ENCODE measurements at places on chromosomes 13 and 19.

DNA sequence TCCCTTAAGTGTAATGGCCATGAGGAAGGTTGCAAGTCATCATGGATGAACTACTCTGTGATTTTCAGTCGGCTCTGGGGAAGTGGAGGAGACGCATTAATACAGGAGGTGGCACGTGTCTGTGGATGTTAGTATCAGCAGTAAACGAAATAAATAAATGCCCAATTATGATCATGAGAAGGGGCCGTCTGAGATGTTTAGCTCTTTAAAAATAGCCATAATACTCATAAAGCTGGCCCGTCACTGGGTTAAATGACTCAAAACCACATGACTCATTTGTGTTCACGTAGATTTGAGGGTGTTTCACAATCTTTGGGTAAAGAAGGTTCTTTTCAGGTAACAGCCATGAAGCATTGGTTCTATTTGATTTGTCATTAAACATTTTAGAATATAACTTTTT is 620.6 kb downstream of the GPC6 start:
- DNase-seq, result no peak

DNA sequence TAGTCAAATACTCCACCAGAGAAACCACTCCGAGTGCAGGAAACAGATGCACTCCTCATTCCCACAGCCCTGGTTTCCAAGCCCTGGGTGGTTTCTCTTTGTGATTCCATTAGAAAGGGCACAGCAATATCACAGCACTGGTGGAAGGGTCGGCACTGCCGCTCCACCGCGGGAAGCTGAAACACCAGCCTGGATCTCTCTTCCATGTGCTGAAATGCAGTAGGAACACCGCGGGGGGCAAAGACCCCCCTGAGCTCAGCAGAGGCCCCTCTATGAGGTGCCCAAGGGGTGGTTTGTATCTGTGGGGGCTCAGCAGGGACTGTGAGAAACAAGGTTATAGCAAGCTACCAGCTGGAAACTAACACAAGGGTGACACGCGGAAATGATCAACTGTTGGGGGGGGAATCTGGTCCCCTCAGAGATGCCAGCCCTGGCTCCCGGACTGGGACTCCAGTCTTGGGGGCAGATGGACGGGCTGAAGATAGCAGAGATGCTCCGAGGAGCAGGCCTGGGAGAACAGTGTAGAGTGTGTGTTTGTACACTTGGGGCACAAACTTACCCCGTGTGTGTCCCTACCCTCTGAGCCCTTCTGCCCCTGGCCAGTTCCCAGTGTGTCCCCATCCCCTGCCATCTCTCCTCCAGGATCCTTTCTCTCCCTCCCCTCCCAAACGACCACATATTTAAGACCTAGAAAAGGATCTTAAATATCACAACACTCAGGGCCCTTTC is 1.8 kb downstream of the ZFR2 start:
- DNase-seq, result no peak

GRCh38 chr19:896999-897398 is 3.7 kb downstream of the RNU6-9 start:
- DNase-seq, result no peak

- no peak for DNase-seq
These were observed 2.6 kb downstream of the PPP5C start for GRCh38 chr19:46349311-46349993.

- no peak for DNase-seq
These were observed 14.8 kb downstream of the CEBPG start for GRCh38 chr19:33388231-33388724.

- no peak for DNase-seq
These were observed 24.7 kb downstream of the RASA3 start for GRCh38 chr13:114107686-114108081.

DNA sequence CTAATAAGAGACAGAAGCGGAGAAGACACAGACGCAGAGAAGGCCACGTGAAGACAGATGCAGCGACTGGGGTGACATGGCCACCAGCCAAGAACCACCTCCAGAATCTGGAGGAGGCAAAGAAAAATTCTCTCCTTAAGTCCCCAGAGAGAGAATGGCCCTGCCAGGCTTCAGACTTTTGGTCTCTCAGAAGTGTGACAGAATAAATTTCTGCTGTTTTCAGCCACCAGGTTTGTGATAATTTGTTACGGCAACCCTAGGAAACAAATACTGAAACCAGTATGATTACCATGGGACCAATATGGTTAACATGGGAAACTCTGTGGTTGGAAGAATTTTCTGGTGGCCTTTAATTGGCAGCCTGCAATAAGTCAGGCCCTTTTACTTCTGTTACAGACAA is 63.9 kb upstream of the DOCK9 start:
- DNase-seq, result no peak

- DNase-seq, result no peak
These were observed 1189.7 kb downstream of the EFNB2 start for GRCh38 chr13:105345730-105346129.

GRCh38 chr13:35157143-35157755 is 215.2 kb downstream of the NBEA start:
- no peak for DNase-seq

DNA sequence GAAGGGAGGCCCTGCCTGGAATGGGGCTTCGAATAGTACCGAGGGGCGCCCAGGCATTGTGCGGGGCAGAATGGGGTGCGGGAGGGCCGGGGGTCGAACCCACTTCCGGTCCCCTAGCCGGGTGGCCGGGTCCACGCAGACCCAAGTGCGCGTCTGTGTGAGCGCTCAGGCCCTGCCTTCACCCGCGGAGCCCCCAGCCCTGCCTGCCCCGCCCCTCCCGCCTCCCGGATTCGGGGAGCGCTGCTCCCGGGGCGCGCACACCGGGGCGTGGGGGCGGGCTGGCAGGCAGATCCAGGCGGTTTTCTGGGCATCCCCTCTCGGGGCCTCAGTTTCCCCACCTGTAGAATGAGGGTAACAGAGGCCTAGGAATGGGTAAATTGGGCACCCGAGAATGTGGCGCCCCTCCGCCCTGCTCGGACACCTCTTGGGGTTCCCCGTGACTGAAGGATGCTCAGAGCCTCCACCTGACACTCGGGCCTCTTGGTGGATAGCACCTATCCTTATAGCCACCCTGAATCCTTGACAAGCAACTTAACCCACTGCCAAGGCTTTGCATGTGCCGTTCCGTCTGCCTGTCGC is 682 bp downstream of the PIK3R2 start:
- no peak for DNase-seq

- no peak for DNase-seq
These were observed 15.3 kb downstream of the ZNF486 start for GRCh38 chr19:20182222-20182785.

DNA sequence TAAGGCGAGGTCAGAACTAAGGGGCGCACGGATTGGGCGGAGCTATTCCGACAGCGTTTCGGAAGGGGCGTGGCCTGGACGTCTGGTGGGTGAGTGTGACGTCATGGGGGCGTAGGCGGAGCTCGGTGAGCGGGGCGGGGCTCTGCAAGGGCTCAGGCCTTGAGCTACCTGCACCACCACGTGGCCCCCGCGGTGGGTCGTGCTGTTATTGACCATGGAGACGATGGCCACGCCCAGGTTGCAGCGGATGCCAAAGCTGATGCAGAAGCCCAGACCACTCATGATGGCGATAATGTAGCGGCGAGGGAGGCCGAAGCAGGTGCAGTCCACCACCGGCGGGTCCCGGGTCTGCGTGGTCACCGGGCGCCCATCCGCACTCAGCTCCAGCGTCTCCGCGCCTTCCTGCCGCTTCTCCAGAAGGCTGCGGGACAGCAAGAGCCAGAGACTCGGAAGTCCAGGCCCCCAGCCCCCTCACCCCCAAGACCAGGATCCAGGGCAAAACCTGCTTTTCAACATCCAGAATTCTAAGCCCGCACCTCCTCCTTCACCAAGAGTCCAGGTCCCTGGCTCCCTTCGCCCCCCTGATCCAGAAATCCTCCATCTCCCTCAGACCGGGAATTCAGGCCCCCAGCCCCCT is 4.8 kb downstream of the SLC17A7 start:
- no peak for DNase-seq

- no peak for DNase-seq
These were observed 332.1 kb upstream of the DACH1 start for GRCh38 chr13:72198967-72199560.

GRCh38 chr19:39145180-39145953 is 19.8 kb downstream of the PAK4 start:
- DNase-seq, result no peak

Measured in activated T-helper 1 cell treated with Interleukin-2 at 50 U/mL for 16 hours (primary cell).